ENCODE measurements at places on chromosomes 4 and X.

DNA sequence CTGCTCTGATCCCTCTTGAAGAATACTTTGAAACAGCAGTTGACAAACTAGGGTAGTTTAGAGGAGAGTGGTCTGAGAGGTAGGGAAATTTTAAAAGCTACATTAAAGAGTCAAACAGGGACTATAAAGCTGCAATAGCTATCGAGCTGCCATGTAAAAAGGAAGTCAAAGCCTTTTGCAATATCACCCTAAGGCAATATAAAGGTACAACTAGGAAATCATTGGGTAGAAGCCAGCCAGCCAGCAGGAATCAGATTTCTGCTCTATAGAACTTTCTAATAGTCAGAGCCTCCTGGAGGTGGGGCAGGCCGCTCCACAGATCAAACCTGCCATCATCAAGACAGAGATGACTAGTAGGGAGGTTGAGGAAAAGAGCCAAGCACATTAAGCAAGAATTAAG is 15.2 kb upstream of the PHOX2B start:
- DNase-seq, result no peak

- DNase-seq, result no peak
Observed at GRCh38 chr4:76214177-76214675, 602 bp upstream of the SCARB2 start.

- DNase-seq, result peak; percentile 67
Observed at GRCh38 chr4:159191989-159192388, 89.1 kb downstream of the RAPGEF2 start.

GRCh38 chr4:137909529-137910309 is 332.4 kb downstream of the SLC7A11 start:
- peak; percentile 7 for DNase-seq

- peak; percentile 26 for DNase-seq
Observed at GRCh38 chr4:38210396-38211114, 250.4 kb downstream of the PTTG2 start.

DNA sequence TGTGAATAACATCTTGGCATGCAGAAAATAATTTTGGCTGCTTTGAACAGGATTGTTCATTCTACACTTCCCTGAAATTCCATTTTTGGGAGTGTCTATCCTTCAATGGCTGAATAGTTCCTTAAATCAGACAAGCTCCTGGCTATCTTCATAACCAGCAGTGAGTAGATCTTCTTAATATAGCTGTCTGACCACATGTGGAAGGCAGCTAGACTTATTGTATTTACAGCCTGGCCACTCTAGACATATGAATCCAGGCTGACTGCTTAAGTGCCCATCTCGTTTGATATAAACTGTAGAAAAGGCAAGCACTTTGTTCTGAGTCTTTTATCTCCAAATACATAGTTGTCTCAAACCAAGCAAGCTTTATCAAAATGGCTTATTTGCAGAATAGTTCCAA is 40.0 kb downstream of the PWWP3B start:
- no peak for DNase-seq

GRCh38 chrX:118825227-118825626 is 1.6 kb downstream of the ZCCHC12 start:
- DNase-seq, result no peak

- peak; percentile 26 for DNase-seq
Observed at GRCh38 chr4:124936427-124936826, 223.9 kb upstream of the ANKRD50 start.

- no peak for DNase-seq
Observed at GRCh38 chrX:50680990-50681389, 133.0 kb downstream of the SHROOM4 start.

- DNase-seq, result peak; percentile 44
Observed at GRCh38 chr4:27248829-27249228, 388.2 kb downstream of the STIM2 start.

Measured in fibroblast of skin of abdomen (primary cell).